ENCODE measurements at places on chromosomes 16 and 17. TPM values are rescaled to one million over a fixed set of nuclear protein-coding genes. Genes with fewer than 3 reads are reported as not detected.

TMED6 gene
- total RNA-seq: 0.84 TPM

DNA sequence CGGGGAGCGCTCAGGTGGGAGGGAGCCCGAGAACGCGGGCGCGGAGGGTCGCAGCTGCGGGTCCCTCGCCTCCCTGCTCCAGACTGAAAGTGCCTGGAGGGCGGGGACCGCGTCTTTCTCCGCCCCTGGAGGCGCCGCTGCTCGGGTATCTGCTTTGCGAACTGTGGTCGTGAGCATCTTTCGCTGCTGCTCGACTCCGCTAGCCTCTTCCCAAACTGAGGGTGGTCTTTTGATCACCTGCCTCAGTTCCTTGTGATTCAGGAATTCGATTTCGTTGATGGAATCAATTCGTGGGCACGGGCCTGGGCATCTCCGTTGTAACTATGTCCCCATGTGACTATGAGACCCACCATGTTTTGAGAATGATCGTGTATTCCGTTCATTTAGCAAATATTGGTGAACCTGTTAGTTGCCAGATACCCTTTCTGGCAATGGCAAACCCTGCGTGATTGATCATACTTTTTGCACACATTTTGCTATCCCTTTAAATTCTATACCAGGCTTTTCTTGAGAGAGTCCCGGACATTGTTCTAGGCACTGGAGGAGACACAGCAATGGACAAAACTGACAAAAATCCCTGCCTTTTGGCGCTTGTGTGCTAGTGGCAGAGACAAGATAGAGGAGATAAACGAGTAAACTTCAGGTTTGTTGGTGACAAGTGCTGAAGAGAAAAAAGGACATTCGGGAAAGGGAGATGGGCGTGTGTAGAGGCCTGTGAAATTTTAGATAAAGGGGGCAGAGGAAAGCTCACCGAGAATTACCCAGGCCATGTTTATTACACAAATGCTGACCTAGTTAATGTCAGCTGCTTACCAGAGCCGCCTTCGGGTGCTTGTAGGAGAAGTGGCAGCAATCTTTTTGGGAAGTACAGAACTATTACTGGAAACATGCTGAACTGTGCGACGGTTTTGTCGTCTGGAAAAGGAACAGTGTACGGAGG is 948 bp downstream of the UTP18 start:
- DNase-seq: peak; percentile 81

GRCh38 chr16:72149676-72150464 is 22.1 kb downstream of the PMFBP1 start:
- DNase-seq: no peak

DNA sequence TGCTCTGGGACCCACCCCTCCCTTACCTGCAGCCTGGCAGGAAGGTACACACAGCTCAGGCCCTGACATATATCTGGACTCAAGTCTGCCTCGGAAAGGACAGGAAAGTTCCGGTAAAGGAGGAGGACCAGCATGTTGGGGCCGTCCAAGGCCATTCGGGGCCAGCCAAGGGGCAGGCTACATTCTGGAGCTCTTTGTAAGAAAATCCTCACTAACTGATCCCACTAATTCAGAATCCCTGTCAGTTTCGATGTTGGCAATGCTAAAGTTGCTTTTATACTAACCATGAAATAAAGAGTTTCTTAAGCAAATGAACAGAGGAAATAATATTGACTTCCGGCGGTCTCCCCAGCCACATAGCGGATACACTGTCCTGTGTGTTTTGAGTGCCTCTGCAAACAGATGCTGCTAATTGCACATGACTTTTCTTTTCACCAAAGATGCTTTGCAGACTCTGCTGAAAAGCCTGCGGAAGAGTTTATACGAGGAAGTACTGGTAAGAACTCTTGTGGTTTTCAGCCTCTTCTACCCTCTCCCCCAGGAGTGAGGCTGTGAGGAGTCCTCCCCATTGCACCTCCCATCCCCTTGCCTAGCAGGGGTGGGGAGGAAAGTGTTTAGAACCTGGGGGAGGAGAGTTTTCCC is 54.8 kb downstream of the PLXDC1 start:
- no peak for DNase-seq

CORO7 gene
- 42.6 TPM for total RNA-seq

DNA sequence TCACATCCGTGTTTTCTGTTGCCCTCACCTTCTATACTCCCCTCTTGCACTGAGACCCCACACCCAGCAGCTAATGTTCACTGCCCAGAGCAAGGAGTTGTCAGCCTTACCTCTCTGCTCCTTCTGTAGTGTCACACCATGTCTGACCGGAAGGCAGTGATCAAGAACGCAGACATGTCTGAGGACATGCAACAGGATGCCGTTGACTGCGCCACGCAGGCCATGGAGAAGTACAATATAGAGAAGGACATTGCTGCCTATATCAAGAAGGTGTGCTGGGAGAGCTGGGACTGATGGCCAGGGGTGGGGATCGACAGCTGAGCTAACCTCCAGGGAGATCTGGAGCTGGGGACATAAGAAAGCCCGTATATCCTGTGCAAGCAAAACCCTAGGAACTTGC is 3.7 kb downstream of the DYNLL2 start:
- DNase-seq: no peak

GRCh38 chr16:2956579-2956956 is 7.5 kb upstream of the KREMEN2 start:
- DNase-seq: no peak

GRCh38 chr17:44794851-44795413 is 35.2 kb downstream of the GJC1 start:
- no peak for DNase-seq
